K562 (cell line): ENCODE measurements at places on chromosomes 5 and 9. TPM values are rescaled to one million over a fixed set of nuclear protein-coding genes. Genes with fewer than 3 reads are reported as not detected.
A peak's percentile ranks its signal among the peaks of the same experiment; 100 is the strongest.

The TIMD4 gene
- total RNA-seq, result not detected in 2 replicates

The SH3GL2 gene
- not detected in 2 replicates for total RNA-seq

The PCA3 gene
- total RNA-seq, result not detected in 2 replicates

The GARIN3 gene
- total RNA-seq, result not detected in 2 replicates

The LEAP2 gene
- total RNA-seq, result 1.8 and 2.0 TPM in 2 replicates

The FIBCD1 gene
- 0.71 and 1.5 TPM in 2 replicates for total RNA-seq

The C5orf46 gene
- not detected in 2 replicates for total RNA-seq

The PLEKHG4B gene
- 0.02 and 0.04 TPM in 2 replicates for total RNA-seq

The TXNDC8 gene
- not detected in 2 replicates for total RNA-seq

The SLC46A2 gene
- total RNA-seq, result 0.07 TPM in 1 of 2 replicates, not detected in the other

The SLC6A19 gene
- 1.3 and 1.6 TPM in 2 replicates for total RNA-seq

The MAP1B gene
- total RNA-seq, result 61.4 and 66.1 TPM in 2 replicates

- DNase-seq, result no peak
These were observed 91.5 kb downstream of the WDR41 start for GRCh38 chr5:77400645-77401044.

DNA sequence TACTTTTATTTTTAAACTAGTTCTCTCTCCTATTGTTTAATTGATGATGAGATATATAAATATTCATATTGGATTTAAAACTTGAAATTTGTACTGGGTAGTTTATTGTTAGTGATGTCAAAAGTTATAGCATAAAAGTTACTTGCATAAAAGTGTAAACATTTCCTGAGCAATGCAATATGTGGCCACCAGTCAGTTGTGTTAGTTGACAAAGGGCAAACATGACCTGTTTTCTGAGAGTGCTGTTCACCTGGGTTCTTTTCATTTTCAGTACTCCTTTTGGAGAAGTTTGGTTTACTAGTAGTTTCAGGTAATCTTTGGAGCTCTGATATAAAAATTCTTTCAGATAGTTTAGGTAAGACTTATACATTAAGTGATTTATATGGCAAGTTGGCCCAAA lies 69.4 kb downstream of the COMMD10 start:
- no peak for DNase-seq

GRCh38 chr5:85143138-85143537 lies 758.5 kb upstream of the EDIL3 start:
- no peak for DNase-seq

DNA sequence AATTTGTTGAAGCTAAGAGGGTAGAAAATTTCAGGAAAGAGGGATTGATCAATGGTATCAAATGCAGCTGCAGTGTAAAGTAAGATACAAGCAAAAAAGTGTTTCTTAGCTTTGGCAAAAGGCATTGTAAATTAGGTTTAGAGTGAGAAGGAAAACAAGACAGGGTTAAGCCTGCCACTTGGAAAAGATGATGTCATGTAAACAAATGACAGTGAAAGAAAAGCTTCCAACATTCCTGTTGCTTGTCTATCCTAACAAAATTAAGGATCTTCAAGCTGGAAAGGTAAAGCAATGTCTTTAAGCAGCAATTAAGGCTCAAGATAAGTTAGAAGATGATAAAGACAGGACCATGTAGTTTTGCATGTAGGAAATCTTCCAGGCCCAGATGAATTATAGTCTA lies 139.1 kb upstream of the PPP2R2B start:
- no peak for DNase-seq

GRCh38 chr9:78235762-78236550 lies at the start of gene CEP78:
CEP78 (plus strand) TSS chr9:78236075; CDS start chr9:78236351, 276 bp downstream.
- DNase-seq, result peak; percentile 80

- DNase-seq, result no peak
These were observed 60.5 kb downstream of the NUP214 start for GRCh38 chr9:131185924-131186323.

GRCh38 chr5:146026307-146027010 lies 78.9 kb downstream of the PLAC8L1 start:
- no peak for DNase-seq

- no peak for DNase-seq
These were observed 84.6 kb downstream of the DAB2IP start for GRCh38 chr9:121735793-121736770.

DNA sequence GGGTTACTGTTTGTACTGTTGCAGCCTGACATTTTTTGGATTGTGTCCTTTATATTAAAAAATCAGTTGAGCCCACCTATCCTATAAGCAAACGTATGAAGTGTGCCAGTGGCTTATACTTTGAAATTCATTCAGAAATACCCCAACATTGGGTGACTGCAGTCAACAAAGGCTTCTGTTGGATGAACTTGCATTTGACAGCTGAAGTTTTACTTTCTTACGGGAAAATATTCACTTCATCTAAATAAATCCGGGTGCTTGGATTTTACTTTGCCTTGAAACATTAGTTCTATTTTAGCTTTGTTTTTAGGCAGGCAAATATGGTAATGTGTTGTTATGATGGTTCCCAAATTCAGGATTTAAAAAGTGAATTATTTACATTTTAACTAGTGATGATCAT lies 21.7 kb downstream of the EXOSC2 start:
- no peak for DNase-seq

DNA sequence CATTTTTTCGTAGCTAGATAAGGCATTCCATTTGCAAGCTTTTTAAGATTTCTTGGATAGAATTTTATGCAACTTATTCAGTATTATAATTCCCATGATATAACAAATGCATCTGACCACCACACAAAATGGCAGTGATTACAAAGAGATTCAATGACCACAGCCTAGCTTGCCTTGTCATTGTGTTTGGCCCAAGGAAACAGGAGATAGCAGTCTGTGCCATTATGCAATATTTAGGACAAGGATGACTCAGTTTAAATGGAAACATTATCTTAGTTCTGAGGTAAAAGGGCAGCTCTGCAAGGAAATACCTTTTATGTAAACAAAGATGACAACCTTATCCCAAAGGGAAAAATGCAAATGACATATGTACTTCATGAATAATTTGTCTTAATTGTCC lies 89.8 kb downstream of the NUDT12 start:
- peak; percentile 24 for DNase-seq

DNA sequence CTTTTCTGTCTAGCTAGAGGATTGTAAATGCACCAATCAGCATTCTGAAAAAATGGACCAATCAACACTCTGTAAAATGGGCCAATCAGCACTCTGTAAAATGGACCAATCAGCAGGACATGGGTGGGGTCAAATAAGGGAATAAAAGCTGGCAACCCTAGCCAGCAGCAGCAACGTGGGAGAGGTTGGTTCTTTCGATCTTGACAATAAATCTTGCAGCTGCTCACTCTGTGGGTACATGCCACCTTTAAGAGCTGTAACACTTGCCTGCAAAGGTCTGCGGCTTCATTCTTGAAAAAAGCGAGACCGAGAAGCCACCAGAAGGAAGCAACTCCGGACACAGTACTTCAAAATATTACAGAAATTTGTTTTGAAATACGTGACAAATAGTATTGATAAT lies 424.6 kb upstream of the CDH9 start:
- no peak for DNase-seq

- peak; percentile 64 for DNase-seq
These were observed 11.7 kb upstream of the OR13D1 start for GRCh38 chr9:104682642-104683041.

- peak; percentile 2 for DNase-seq
These were observed 34.6 kb upstream of the JADE2 start for GRCh38 chr5:134490925-134491271.

- no peak for DNase-seq
These were observed 549.1 kb downstream of the CSNK1G3 start for GRCh38 chr5:124061068-124061430.

DNA sequence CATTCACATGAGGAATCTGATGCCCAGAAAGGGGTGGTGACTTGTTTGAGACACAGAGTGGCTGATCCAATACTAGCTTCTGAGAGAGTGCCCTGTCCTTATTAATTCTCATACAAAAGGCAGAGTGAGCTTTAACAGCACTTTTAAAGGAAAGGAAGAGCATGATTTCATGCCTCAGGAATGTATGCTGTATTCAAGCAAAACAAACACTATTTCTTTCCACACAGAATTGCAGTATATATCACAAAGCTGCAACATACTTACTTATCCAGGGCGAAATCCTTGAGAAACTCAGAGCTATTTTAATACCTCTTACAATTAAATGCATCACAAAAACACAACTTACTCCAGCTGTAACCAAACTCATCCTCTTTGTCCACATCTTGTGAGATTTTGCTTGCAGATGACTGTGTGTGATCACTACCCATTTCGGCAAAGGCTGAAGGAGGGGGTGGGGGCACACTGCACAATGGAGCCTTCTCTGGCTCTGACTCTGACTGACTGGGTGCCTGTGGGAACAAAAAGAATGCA lies 139.8 kb downstream of the MPDZ start:
- DNase-seq, result no peak

DNA sequence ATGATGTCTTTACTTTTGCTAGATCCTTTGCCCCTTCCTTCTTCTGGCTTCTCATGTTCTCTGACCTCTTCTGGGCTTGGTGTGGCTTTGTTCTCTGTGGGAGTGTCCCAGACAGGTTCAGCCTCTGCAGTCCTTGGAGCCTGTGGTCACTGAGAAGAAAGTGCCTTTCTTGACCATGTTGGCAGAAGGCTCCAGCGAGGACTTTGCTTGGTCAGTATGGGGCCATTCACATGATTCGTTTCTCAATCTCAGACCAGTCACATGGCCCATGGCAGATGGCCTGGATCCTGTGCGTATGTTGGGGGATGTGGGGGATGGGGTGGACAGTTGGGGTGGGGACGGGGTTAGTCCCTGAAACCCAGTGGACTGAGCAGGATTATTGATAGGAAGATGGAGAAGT lies 274.1 kb downstream of the ARHGAP26 start:
- no peak for DNase-seq

GRCh38 chr5:68534131-68534940 lies 318.8 kb downstream of the PIK3R1 start:
- no peak for DNase-seq

DNA sequence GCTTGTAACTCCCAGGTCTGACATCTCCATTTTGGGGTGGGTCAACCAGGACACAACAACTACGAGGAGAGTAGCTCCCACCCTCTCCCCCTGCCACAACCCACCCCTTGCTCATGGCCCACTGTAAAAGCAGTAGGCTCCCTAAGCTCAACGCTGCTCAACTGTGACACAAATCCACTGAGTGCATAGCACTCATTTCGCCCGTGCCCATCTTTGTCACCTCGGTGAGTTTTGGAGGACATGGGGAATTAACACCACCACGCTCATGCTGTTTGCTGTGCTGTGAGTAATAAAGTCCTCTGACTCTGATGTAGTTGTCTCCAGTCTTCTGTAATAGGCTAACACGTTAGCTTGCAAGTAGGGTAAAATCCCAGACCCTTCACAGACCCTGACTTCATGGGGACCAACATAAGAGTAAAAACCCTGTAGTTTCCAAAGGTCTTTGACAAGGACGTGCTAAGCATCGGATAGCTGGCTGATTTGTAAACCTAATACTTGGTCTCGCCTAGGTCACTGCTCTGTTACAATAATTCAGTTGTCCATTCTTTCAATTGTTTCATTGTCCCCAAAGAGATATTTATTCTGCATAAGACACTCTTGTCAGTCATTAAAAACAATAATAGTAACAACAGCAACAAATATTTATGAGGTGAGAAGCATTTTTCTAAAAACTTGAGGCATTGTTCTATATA lies 7.7 kb downstream of the PLGRKT start:
- no peak for DNase-seq

DNA sequence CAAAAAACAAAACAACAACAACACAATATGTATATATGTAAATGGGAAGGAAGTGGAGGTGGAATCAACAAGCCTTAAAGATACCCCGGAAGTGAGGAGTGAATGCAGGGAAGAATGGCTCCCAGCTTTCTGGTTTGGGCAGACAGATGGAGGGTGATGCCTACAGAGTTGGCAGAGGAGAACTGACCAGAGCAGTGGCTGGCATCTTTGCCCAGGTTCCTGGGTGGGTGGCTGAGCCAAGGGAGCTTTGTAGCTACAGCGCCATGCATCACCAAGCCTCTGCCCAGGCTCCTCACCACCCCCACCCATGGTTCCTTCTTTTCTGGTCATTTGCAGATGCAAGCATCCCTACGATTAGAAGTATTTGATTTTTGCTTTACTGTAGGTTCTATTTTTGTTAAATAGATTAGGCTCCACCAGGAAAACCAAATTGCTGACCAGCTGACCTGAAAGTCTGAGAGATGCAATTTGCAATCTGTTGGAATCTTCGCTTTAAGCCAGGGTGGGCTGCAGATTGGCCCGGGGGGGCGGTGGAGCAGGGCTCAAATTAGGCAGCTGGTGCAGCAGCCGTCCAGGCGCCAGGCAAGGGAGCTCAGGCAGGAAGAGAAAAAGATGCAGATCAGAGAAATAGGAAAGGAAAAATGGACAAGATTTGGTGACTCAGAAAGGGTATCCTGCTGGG lies 163.3 kb upstream of the TBC1D2 start:
- no peak for DNase-seq

DNA sequence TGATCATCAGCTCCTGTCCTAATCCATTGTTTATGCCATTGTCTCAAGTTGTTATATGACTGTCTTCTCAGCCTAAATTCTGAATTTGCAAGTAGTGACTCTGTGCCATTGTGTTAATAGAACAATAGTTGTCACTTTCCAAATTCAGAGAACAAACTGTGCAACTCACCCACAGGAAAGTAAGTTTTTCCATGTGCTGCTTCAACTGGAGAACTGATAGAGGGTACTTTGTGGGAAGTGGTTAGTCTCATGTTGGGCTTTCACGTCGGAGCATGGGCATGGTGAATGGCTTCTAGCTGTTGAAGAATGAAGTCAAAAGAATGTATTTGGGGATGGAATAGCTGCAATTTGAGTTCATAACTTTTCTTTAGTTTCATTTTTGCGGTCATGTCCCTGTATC lies 146.0 kb downstream of the CD180 start:
- no peak for DNase-seq

DNA sequence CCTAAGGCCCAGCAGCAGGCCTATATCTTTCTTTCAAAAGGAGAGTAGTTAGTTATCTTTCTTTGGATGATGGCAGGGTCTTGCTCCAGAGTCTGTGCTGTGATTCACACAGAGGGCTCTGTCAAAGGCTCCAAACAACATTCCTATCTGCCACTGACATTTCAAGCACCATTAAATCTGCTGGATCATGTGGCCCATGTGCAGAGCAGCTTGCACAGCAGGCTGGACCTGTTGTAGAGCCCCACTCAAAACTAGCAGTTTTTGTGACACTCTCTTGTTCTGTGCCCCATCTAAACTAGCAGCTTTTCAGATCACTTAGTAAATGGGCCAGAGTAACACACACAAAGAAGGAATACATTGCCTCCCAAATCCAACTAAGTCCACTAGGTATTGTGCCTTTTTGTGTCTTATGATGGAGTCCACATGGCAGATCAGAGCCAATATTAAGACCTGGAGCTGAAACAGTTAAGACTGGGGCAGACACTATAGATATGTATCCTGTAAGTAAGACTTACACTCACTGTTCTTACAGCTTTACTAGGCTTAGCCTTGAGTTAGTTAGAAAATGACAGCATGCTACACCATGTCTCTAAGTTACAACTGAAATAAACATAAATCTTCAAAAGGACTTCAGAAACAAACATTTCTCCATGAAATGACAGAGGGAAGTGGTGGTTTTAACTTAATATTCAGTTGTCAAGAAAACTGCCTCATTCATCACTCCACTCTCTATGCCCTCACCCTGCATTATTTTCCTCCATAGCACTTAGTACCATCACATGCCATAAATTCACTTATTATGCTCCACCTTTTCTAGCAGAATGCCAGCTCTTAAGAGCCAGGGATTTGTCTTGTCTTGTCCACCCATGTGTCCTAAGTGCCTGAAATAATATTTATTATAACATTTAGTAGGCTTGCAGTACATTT lies 400.9 kb downstream of the RAB3C start:
- no peak for DNase-seq

- no peak for DNase-seq
These were observed 542.4 kb upstream of the RGMB start for GRCh38 chr5:98231089-98231488.

- no peak for DNase-seq
These were observed 53.9 kb upstream of the RORB start for GRCh38 chr9:74443036-74443750.
